ENCODE measurements at places on chromosomes 12 and 14.

- no peak for DNase-seq
Observed at GRCh38 chr14:74569387-74569786, 42.6 kb downstream of the LTBP2 start.

GRCh38 chr14:54129850-54130640, 173.4 kb upstream of the BMP4 start:
- no peak for DNase-seq

GRCh38 chr12:26360062-26360461, 164.7 kb downstream of the SSPN start:
- DNase-seq = no peak

DNA sequence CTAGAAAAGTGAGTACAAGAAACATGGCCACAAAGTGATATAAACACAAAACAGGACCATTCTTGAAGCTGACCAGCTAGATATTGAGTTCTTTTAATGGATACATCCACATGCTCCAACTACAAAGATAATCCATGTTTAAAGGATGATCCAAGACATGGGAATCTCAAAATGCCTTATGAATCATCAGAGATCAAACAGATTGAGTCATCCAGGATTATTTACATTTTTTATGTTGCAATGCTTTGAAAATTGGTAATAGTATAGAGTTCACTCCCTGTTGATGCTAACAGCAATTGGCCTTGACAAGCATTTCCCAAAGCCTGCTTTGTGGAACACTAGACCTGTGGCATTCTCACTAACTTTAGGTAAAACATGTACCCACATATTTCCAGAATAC, 293.0 kb upstream of the TBX3 start:
- DNase-seq = no peak

- no peak for DNase-seq
Observed at GRCh38 chr14:24894583-24895242, 155.2 kb downstream of the STXBP6 start.

DNA sequence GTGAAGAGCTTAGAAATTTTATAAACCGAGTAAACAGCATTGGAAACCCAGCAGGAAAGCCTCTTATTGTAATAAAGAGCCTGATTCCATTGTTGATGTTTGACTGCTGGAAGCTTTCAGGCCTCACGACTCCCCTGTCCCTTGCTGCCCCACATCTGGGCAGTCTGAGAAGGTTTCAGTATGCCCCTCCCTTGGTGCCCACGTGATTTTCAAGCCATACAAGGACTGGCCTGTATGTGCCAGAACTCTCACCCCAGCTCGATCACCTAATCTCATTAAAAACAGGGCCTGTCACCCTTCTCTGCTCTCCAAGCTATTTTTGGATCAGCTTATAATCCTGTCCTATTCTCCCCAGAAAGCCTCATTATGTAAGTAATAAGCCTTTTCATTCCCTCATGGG, 7.5 kb upstream of the PYROXD1 start:
- no peak for DNase-seq

DNA sequence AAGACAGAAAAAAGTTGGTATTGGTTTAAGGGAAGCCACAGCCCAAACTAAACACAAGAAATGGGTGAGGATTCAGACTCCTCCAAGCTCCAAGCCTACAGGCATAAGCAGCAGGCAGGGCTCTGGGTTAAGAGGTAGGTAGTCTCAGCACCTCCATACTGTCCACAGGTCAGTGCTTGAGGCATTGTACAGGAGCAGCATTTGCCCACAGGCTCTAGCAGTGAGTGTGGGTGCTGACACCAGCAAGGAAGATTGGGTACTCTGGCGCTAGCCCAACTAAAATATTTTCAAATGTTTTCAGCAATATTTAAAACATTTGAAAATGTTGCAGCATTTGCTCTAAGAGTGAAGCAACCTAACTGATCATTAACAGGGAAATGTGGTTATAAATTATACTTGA, 33.1 kb downstream of the FERMT2 start:
- DNase-seq = no peak

DNA sequence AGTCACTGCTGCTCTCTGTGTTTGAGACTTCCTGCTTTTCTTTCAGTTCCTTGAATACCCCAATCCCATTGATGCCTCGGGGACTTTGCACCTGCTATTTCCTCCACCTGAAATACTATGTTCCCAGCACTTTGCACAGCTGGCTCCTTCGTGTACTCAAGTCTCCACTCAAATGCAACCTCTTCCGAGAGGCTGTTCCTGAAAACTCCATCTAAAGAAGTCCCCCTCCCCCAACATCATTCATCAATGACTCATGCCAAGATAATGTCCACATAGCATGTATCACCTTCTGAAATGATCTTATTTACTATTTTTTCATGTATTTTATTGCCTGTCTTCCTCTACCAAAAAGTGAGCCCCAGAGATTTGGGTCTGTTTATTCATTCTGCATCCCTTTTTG, 48.6 kb downstream of the HSPB8 start:
- no peak for DNase-seq

DNA sequence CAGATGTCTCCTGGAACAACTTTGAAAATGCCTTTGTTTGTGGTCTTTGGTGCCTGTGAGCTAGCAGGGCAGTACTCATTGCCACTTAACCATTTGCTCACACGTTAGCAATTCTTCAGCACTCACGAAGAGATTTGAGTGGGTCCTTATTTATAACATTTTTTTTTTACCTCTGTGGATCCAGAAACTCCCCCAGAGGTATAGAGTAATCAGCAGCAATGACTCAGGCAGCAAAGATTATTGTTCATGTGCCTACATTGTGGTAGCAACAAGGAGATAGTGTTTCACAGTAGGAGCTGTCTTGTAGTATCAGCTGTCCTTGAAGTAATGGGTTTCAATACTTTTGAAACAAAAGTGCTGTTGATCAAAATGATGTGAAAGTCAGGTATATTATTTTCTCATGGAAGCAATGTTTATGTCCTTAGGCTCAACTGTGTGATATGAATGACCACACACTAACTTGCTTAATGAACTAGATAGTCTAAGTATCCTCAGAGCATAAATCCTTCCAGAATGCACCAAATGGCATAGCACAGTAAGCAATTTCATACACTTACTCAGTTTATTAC, 304.1 kb downstream of the EGLN3 start:
- no peak for DNase-seq

GRCh38 chr12:122021193-122021821, 377 bp upstream of the BCL7A start:
- DNase-seq = no peak

DNA sequence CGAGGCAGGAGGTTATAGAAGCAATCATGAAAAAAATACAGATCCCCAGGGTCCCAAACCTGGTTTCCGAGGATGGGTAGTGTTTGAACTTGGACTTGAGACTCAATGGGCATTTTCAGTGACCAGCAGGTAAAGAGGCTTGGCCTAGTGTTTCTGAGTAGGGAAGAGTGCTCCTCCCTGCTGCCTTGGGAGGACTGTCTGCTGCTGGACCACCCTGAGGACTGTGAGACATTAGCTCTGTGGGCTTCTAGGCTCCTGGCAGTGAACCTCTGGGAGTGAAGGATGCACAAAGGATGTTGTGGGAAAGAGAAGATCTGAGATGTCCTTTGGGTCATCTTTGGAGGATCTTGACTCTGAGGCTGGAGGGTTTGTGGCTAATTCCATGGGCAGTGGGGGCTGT, 30.5 kb downstream of the ANKRD9 start:
- DNase-seq = no peak

GRCh38 chr12:122298071-122298748, 31.9 kb upstream of the VPS33A start:
- no peak for DNase-seq

GRCh38 chr12:65937161-65937641, 112.9 kb downstream of the HMGA2 start:
- DNase-seq = no peak

- DNase-seq = no peak
Observed at GRCh38 chr14:74309125-74310022, 6.6 kb upstream of the ABCD4 start.

- no peak for DNase-seq
Observed at GRCh38 chr12:46443594-46444263, 71.2 kb upstream of the SLC38A2 start.

Measured in spinal cord (tissue), 10 donors.